ENCODE measurements at places on chromosomes 5 and 9. TPM values are rescaled to one million over a fixed set of nuclear protein-coding genes. Genes with fewer than 3 reads are reported as not detected.

The CDH6 gene
- 0.60 TPM for total RNA-seq

The IL3 gene
- not detected for total RNA-seq

The PCDHB14 gene
- 2.0 TPM for total RNA-seq

The CCL27 gene
- 0.20 TPM for total RNA-seq

The PCDHGB2 gene
- 1.2 TPM for total RNA-seq

The PFN3 gene
- not detected for total RNA-seq

The RNF145 gene
- total RNA-seq: 111 TPM

The SAPCD2 gene
- 13.8 TPM for total RNA-seq

The SPATA31C1 gene
- not detected for total RNA-seq

The ST6GALNAC4 gene
- total RNA-seq: 11.4 TPM

The CTNND2 gene
- not detected for total RNA-seq

The PITX1 gene
- total RNA-seq: 689 TPM

The SPARC gene
- total RNA-seq: 76.4 TPM

The CDKN2A gene
- 7.7 TPM for total RNA-seq

The SOX30 gene
- total RNA-seq: not detected

The SPATA31E1 gene
- not detected for total RNA-seq

The FCN2 gene
- total RNA-seq: 0.16 TPM

The TMEM174 gene
- not detected for total RNA-seq

The NDUFB6 gene
- 39.2 TPM for total RNA-seq

The BRINP1 gene
- 3.4 TPM for total RNA-seq

The CNTRL gene
- total RNA-seq: 7.2 TPM

The CCNG1 gene
- total RNA-seq: 73.5 TPM

The MPDZ gene
- 2.2 TPM for total RNA-seq

The IFNA13 gene
- total RNA-seq: not detected

The PCDHGB4 gene
- 2.8 TPM for total RNA-seq

The TBCA gene
- total RNA-seq: 132 TPM

The BTNL9 gene
- total RNA-seq: 2.5 TPM

The LCP2 gene
- total RNA-seq: 3.0 TPM

The C1QTNF2 gene
- 0.20 TPM for total RNA-seq

The QRFP gene
- not detected for total RNA-seq

The FXN gene
- 7.8 TPM for total RNA-seq

The PTGES gene
- 9.1 TPM for total RNA-seq

The HTR4 gene
- 0.08 TPM for total RNA-seq
